ENCODE measurements at places on chromosomes 6 and 20.

DNA sequence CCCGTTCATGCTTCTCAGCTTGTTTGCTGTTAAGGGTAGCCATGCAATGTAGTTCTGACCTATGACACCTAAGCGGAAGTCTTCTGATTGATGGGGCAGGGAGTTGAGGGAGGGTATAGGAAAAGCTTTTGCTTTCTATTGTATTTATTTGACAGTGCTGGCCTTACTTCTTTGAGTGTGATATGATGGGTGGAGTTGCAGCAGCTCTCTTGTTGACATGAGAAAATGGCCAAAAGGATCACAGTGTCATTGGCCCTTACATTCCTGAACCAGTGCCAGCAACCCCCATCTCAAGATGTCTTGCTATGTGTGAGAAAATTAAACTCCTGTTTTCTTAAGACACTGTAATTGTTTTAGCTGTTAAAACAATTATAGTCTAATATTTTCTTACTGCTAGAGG lies 117.5 kb downstream of the SAMD5 start:
- DNase-seq = no peak

GRCh38 chr6:3301506-3301905 lies 42.8 kb downstream of the PSMG4 start:
- no peak for DNase-seq

DNA sequence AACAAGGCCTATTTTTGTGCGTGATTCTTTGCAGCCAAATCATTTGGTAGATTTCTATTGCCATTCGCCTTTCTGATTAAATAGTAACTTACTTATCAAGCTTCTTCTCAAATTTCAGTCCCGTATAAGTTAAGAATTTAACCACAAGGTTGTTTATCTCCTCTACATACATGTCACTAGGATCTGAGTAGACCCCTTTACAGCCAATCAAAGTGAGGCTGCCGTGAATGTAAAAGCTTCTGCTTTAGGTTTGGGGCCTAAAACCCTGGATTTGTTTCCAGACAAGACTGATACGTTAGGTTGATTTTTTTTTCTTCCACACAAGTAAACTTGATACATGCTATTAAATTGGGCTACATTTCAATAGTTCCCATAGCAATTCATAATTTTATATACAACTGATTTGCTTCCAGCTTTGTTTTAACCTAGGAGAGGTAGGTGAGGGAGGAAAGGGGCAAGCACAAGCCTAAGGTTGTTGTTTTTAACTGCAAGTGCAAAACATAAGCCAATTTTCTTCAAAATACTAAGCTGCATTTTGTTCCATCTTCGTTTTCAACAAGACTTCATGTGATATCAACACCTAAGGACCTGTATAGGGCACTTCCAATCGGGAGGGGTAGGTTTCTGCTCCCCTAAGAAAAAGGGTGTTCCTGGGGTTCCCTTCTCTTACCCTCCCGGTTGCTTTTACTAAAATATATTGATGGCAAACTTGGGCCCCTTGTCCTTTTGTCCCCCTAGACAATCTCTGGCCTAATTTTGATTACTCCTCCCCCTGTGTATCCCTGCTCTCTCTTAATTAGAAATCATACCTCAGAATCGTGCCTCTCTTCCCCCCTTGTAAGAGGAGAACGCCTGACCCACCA lies 1.7 kb downstream of the RANBP9 start:
- peak; percentile 29 for DNase-seq

GRCh38 chr20:36310215-36310981 lies 4.3 kb downstream of the DLGAP4 start:
- peak; percentile 1 for DNase-seq

GRCh38 chr20:25622049-25622448 lies 1.8 kb downstream of the NANP start:
- DNase-seq = no peak

GRCh38 chr6:42250274-42250931 lies 32.7 kb upstream of the MRPS10 start:
- DNase-seq = no peak

- no peak for DNase-seq
Observed at GRCh38 chr6:147040121-147040910, 163.9 kb upstream of the STXBP5 start.

- no peak for DNase-seq
Observed at GRCh38 chr20:49214571-49214970, 4.6 kb upstream of the DDX27 start.

- no peak for DNase-seq
Observed at GRCh38 chr6:139888681-139889122, 514.3 kb upstream of the CITED2 start.

- no peak for DNase-seq
Observed at GRCh38 chr20:33433465-33434234, 9.9 kb downstream of the SNTA1 start.

GRCh38 chr20:4158466-4159050 lies 143.2 kb upstream of the RNF24 start:
- no peak for DNase-seq

DNA sequence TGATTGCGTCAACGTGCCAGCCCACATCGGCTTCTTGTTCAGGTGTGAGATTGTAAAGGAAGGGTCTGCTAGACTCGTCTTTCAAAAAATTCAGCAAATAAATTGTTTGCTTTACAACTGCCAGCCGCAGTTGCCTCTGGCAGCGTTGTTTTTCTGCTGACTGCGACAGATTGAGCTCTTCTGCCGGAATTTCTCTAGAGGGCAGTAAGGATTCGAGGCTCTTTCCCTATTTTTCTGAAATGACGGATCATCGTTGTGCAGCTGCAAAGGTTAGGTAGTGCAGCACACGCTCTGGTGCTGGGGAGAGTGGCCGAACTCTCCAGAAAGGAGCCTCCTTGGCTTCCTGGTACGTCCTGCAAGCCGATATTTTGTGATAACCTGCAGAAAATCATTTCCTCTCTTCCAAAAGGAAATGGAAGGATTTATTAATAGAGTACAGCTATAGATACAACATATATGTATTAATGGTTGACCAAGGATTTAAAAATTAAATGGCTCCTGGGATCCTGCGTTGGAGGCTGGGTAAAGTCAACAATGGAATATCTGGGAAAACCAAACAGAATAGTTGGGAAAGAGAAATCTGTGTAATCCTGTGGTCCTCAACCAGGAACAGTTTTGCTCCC lies 121.9 kb upstream of the ZFP64 start:
- no peak for DNase-seq

DNA sequence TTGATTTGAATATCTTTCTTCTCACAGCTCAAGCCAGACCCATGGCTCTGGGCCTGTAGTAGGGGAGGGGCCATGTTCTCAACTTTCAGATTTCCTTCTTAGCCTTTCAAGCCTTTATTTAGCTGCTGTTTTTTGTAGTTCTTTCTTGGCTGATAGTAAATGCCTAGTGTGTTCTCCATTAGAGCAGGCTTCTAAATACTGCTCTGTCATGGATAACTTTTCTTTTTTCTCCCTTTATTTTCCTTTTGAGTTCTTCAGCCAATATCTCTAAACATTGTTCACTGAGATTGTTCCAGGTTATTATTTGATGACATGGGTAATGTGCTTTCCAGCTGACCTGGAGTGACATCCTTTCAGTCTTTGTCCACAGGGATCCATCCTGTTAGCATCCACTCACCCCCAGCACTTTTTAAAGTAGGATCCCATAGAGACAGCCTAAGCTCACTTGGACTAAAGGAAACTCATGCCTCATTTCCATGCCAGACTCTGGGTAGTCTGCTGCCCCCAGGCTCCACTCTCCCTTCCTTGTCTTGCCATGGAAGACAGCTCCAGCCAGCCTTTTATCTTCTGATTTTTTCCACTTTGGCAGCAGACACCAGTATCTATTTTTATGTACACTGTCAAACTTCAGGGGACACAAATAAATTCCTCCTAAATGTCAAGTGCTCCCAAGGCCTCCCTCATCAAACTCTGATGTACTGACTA lies 645.6 kb downstream of the RNF144B start:
- DNase-seq = no peak

GRCh38 chr6:45658958-45659357 lies 281.2 kb upstream of the SUPT3H start:
- DNase-seq = no peak

DNA sequence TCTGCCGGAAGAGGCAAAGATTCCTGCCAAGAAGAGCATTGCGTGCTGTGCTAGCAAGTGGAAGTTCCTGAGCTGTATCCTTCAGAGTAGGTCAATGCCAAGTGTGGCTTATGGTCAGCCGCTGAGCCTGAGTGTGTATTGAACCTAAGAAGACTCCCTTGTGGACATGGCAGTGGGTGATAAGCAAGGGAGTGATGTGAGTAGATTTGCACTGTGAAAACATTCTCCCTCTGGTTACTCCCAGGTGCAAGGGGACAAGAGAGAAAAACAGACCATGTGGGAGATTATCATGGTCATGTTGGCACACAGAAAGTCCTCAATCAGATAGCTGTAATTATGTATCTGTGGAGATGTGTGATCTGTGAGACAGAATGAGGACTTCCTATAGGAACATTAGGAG lies 6.1 kb upstream of the TMEM74B start:
- DNase-seq = no peak

GRCh38 chr20:37455659-37456058 lies 65.4 kb upstream of the NNAT start:
- DNase-seq = no peak

DNA sequence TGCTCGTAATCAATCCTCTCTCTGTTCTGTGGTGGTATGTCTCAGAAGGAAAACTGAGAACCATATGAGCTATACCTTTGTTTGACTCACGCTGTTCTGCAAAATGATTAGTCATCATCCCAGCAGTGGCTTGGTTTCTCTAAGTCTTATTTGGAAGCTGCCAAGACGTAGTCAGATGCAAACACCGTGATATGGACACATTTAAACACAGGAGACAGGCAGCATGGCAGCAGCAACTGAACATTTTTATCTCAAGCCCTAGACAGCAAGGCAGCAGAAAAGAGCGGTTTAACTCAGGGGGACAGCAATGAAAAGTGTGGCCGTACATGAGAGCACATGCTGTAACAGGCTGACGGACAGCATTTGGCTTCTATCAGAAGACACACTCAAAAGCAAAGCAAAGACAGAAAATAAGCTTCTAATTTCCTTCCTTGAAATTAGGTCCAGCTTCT lies 1295.1 kb downstream of the EPHA7 start:
- DNase-seq = no peak

GRCh38 chr6:102986086-102986485 lies 1592.6 kb downstream of the GRIK2 start:
- DNase-seq = no peak

All from stimulated activated CD4-positive, alpha-beta T cell treated with anti-CD3 and anti-CD28 coated beads, Interleukin-4, amount 100 ng/mL, for 24 hours (primary cell).